ENCODE measurements at places on chromosomes 2 and 18.

DNA sequence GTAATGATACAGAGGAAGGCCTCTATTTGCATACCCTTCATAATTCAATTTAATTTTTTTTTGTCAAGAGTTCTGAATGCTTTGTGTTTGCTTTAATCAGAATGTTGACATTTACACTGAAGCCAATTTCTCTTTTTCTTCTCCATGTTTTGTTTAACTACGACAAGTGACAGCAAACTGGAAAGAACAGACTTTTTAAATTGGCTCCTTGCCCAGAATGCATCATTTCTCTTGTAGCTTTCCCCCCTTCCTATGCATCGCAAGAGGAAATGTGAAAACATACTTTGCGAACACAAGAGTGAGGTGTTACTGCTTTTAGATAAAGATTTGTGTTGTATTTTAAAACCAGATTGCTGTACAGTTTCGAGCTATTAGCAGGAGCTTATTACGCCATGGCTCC is 955.2 kb upstream of the CELF4 start:
- DNase-seq, result no peak

DNA sequence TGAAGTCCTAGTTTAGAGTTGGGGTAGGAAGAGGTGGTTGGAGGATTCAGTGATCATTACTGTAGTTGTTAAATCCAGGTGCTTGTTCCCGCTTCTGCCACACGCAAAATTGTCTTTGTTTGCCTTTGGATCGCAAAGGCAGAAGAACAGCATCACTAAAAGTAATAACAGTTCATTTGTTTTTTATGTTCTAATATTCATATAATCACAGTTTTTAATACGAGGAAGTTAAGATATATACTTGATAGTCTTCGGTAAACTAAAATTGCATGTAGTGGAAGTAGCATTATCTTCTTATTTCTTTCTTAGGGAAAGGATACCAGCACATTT is 365 bp downstream of the NDUFB3 start:
- DNase-seq, result no peak

GRCh38 chr18:44786688-44787087 is 106.0 kb downstream of the SETBP1 start:
- DNase-seq, result no peak

DNA sequence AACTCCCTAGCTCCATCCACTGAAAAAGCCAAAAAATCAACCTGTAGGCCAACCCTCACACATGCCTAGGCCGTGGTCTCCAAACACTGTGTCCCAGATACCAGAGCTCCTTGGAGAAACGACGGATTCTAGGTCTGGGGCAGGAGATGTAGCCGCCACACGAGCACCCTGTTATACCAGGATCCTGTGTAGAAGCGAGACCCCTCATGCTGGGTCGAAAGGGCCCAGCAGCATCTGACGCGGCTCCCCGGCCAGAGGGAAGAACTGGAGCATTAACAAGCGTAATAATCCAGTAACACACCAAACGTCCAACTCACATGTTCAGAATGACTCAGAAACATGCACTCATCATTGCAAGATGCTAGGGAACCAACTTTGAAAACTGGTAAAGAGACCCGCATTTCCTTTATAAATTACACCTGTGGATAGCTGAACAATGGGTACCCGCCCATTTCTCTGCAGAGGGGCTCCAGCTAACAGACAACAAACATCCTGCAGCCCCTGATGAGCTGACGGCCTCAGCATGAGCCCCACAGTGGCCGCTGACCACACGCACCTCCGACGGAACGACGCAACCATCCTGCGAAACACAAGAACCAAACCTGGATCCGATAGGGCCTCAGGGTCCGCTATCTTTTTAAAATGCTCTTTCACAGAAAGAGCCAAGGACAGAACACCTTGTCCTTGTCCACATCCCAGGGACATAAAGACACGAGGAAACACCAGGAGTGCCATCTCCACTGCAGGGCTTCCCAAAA is 14.2 kb downstream of the SLC66A2 start:
- DNase-seq, result no peak

GRCh38 chr2:133262893-133263292 is 305.4 kb downstream of the NCKAP5 start:
- no peak for DNase-seq

DNA sequence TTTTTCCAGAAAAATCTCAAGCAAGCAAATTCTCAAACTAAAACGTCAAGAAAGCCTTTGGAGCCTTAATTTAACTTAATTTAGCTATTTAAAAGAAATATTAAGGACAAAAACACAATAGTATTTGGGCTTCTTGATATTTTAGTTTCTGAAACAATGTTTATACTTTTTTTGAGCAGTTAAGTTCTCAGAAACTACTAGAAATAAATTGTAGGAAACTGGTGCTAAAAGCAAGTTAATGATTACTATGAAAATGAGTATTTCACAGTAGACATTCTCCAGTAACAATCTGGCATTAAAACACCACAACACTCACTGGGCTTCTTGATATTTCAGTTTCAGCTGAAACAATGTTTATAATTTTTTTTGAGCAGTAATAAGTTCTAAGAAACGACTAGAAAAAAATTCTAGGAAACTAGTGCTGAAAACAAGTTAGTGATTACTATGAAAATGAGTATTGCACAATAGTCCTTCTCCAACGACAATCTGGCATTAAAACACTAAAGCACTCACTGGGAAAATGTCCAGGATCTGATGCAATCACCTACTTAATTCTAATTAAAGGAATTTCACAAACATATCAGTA is 45.1 kb downstream of the TRAK2 start:
- DNase-seq, result no peak

GRCh38 chr18:1017227-1018058 is 112.8 kb downstream of the ADCYAP1 start:
- DNase-seq, result no peak

DNA sequence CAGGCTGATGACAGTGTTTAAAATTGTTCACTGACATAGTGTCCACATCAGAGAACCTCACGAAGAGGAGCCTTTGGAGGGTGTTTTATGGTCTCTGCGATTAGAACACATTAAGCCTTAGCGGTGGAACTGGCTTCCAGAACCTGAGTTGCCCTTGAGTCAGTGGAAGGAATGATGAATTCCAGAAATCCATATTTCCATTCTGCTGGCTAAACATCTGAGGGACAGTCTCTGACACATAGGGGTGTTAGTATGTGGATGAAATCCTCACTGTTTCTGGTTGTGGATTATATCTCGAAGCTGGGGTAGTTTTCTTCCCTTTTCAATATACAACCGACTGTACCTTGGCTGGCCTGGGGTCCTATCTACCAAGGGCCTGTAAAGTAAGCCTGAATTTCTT is 4.0 kb downstream of the CASP10 start:
- DNase-seq, result no peak

- DNase-seq, result no peak
Measured at GRCh38 chr2:176084611-176085119, 903 bp upstream of the EVX2 start.

DNA sequence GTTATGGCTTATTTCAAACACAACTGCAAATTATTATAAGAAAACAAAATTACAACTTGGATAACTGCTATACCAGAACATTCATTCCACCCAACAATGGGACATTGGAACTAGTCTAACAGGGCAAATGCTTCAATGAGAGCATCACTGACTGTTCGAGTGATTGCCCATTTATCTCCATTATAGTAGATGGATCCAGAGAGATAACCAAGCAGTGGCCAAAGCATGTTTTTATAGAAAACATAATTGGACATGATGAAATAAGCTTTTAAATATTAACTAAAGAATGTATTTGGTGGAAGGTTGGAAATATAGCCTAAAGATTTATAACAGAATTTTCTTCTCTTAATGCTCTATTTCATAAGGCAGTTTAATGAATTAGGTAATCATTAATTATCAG is 634.8 kb downstream of the NUP35 start:
- DNase-seq, result no peak

DNA sequence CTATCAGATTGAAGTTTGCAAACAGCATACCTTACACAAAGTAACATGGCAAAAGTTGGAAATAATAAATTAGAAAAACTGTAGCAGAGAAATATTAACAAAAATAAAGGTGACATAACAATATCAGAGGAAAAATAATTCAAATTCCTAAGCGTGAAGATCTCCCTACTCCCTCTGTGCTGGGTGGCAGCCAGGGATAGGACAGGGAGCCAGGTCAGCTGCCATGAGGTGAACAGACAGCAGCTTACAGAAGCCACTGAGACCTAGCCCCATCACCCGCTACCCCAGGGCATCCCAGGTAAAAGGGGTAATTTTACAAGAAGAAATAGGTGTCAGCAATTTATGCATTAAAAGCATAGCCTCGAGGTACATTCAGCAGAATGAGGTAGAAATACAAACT is 423.8 kb upstream of the HS6ST1 start:
- DNase-seq, result no peak

- no peak for DNase-seq
Measured at GRCh38 chr2:29115797-29116781, 874 bp downstream of the CLIP4 start.

- DNase-seq, result no peak
Measured at GRCh38 chr2:40279001-40279400, 172.9 kb downstream of the SLC8A1 start.

- DNase-seq, result no peak
Measured at GRCh38 chr2:108634576-108635160, 84.6 kb upstream of the RANBP2 start.

DNA sequence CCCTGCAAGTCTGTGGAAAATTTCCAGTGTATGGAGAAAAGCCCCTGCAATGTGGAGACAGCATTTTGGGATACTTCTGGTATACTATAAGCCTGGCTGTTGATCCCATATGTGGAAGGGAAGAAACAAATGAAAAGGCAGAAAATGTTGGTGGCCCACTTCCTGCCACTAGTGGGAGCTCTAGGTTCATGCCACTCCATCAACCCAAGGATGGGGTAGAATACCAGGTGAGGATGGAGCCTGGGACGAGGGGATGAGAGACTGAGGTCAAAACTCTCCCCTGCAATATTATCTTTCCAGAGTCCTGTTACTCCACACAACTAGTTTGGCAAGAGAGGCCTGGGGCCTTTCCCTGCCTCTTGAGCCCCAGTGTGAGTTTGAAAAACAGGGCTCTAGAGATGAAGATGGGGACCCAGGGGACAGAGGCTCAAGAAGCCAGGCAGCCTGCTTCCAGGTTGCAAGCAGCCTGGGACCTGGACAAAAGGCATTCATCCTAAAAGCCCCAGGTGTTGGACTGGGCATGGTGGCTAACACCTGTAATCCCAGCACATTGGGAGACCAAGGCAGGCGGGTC is 31.9 kb downstream of the BMP10 start:
- no peak for DNase-seq

- no peak for DNase-seq
Measured at GRCh38 chr2:168514692-168515091, 58.6 kb downstream of the CERS6 start.

GRCh38 chr2:22382479-22383169 is 1002.4 kb upstream of the KLHL29 start:
- DNase-seq, result no peak

DNA sequence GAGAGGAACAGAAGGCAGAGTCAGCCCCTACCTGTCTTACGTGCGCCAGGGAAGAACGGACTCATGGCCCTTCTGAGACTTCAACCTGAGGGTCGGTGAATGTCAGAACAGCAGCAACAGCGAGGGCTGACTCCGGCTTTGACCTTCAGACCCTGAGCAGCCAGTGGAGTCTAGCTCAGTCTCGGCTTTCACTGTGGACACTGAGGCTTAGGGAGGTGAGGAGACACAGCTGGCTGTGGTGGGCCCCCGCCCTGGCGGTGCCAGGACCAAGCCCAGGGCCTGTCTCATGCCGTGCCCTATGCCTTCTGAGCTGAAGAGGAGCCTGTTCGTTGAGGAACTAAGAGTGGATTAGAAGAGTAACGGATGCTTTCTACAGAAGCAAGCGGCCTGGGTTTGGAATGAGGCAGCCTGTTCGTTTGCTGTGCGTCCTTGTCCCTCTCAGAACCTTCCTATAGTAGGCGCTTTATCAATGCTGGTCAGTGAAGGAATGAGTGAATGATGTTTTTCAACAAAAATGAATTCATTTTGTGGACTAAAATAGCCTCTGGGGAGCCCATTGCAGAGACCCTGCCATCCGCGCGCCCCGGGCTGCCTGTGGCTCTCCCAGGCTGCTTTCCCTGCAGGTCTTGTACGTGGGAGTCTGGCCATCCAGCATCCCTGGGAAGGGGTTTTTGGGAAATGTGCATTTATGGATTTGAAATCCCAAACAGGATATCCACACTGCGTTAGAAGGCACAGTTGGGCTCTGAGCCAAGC is 38.9 kb downstream of the ASB1 start:
- DNase-seq, result no peak
